ENCODE measurements at places on chromosomes 5 and 9.

DNA sequence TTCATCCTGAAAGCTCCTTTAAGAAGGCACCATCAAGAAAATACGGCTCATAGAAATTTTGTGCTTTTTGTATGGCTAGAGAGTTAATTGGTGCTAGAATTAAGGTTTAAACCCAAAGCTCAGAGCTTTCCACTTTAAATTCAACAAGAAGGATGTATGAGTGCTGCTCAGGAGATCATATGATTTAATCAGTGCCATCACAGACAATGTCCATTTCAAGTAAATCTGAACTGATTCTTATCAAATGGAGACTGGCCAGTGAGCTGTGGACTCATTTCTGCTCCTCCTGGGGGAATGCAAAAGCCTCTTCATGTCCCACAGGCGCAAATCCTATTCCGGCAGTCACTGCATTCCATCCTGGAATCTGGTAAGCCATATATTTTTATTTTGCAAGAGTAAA, 327.2 kb downstream of the BNC2 start:
- DNase-seq: no peak

- DNase-seq: no peak
These were observed 252.6 kb downstream of the ACTL7B start for GRCh38 chr9:108603141-108603540.

DNA sequence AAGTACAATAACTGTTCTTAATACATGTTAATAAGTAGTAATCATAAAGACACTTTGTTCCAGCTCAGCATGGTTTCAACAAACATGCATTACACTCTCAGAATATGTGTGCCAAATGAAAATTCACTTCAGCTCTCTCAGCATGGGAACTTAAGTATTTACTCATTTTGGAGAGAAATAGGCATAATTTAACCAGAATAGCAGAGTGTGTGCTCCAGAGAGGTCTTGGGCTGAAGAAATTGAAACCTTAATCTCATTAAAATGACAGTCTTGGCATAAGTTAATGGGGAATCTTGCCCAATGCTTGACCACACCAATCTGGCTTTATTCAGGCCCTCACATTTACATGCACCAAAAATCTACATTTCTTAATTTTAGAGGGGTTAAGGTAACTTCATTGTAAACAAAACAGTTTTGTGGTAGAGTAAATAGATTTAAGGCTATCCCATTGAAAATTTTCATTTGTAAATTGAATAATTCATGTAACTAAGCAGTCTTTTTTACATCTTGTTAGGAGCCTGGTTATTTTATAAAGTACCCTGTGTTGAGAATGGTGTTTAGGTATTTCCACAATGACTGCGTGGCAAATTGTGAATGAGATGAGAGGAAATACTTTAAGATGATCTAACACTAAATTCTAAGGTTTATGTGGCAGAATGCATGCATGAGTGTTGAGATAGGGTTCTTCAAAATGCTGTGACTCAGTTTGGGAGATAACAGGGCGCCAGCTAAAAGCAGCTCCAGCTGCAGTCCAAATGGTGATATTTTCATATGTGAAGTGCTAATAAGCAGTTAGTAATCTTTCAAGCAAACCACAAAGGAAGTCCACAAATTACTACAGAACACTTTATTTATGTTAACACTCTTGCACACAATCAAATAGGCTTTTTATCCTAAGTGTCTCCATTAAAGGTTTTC, 11.3 kb upstream of the LOX start:
- DNase-seq: peak; percentile 86

DNA sequence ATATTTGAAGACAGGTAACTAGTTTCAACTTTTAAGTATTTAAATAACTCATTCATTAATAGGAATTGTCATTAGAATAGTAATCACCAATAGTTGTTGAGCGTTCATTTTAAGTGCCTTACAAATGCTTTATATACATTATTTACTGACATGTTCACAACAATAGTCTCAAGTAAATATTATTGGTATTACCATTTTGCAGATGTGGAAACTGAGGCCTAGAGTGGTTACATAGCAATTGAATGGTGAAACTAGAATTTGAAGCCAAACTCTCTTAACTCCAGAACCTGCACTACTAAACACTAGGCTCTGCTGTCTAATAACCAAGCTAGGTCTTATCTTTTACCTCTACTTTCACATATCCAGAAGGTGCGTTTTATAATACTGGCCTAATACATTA, 4.8 kb upstream of the HSPA9 start:
- DNase-seq: no peak

DNA sequence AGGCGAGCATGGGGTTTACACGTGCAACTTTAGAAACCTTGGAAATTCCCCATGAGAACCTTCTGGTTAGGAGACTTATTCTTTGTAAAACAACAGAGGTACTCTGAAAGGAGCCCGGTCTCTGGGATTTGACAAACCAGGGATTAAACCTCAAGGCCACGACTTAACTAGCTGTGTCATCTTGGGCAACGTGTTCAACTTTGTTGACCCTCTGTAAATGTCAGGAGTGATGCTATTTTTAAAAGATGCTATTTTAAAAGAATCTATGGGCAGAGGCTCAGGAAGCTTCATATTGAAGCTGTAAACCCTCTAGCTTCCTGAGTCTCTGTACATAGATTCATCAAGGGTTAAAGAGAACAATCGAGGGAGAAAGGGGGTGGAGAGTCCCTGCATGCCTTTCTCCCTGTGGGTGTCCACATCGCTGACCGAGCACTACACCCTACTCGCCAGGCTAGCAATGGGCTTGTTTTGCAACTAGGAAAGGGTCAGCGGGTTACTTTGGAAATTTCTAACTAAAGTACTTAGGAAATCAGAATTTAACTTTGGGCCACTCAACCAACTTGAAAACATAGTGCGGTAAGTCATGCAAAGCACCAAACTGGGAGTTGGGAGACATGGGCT, 2.1 kb downstream of the SLC36A2 start:
- no peak for DNase-seq

GRCh38 chr9:3181049-3181953, 337.4 kb upstream of the PUM3 start:
- peak; percentile 33 for DNase-seq

DNA sequence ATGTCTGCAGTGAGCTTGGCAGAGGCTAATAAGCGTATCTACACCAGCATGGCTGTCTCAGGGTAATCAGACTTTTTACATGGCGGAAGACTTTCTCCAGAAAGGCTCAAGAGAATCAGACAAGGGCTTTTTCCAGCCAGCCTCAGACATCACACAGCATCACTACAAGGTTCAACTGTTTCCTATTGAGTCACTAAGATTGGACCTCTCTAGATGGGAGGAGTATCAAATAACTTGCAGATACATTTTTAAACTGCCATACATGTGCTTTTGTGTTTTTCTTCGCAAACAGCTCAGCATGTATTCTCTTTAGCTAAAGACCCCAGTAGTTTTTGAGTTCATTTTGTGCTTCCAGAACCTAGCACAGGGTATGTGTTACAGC, 22.9 kb upstream of the PIK3R1 start:
- DNase-seq: no peak

DNA sequence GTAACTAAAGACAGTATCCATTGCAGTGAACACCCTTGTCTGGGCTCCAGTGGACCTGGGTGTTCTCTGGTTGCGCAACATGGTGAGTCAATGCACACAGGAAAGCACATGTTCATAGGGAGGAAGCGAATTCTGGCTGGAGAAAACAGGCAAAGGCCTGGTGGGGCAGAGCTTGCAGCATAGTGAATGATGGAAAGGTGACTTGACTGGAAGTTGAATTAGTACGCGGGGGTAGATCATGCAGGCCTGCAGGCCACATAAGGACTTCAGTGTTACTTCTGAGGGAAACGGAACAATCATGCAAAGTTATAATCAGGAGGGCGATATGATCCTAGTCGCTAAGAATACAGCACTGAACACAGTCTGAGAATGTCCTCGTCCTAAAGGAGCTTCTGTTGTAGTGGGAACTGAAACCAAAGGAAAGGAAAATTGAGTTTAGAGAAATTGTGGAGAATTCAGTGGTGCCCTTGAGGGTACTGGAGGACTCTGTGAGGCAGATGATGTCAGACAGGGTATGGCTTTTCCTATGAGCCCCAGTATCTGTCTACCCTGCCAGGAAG, 71.9 kb upstream of the RANBP3L start:
- peak; percentile 74 for DNase-seq

DNA sequence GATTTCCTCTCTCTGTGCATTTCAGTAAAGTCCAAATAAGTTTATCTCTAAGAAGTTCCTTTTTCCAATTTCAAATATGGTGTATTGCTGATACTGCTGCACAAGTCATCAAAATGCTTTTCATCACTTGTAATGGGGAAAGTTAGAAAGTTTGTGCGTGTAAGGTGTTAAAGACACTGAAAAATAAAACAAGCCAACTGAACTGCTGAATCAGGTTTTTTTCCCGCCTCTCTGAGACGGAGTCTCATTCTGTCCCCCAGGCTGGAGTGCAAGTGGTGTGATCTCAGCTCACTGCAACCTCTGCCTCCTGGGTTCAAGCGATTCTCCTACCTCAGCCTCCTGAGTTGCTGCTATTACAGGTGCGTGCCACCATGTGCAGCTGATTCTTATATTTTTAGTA, 400.9 kb downstream of the LRRC70 start:
- DNase-seq: no peak

GRCh38 chr9:134171316-134172197, 7.2 kb upstream of the RNU6ATAC start:
- peak; percentile 80 for DNase-seq

DNA sequence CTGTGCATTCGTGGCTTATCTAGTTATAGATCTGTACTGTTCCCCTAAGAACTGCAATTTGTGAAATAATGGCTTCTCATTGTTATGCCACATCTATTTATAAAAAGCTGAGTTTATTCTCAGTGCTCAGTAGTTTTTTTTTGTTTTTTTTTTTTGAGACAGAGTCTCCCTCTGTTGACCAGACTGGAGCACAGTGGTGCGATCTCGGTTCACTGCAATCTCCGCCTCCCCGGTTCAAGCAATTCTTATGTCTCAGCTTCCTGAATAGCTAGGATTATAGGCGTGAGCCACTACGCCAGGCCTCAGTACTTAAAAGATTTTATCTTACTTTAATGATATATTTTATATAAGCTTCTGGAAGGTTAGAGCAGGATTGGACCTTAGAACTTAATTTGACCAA, 19.0 kb downstream of the SEC61B start:
- no peak for DNase-seq

- DNase-seq: no peak
These were observed 70.0 kb upstream of the RAD23B start for GRCh38 chr9:107213080-107213479.

- no peak for DNase-seq
These were observed 5.5 kb upstream of the TNFSF15 start for GRCh38 chr9:114811301-114811700.

DNA sequence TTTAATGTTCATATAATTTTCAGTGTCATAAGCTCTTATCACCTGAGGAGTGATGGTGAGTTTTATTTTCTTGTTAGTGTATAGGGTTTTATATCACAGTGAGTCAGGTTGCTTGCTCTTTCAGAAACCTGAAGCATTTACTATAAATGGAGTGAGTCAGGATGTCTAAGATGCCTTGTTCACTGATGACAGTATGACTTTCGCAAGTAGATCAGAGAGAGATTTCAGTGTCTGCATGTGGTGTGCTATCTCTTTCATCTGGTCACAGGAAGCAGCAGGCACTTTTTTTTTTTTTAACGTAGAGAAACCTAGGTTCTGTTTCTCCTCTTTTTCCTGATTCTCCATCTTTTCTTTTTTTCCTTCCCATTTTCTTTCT, 237.1 kb downstream of the DMRTA1 start:
- peak; percentile 32 for DNase-seq

- DNase-seq: no peak
These were observed 41.5 kb upstream of the LARP1 start for GRCh38 chr5:154713615-154714125.

DNA sequence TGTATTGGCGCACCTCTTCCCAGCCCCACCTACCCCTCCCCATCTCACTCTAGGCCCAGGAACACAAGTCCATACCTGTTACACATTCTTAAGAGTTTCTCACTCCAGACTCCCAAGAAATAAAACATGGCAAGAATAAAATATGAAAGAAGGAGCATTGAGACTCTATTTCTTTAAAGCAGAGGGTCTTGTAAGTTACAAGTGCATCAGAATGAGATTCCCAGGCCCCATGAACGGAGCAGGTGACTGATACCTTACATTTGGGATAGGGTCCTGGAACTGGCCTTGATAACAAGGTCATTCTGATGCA, 5.7 kb downstream of the EGR1 start:
- no peak for DNase-seq

GRCh38 chr5:107422494-107422893, 248.2 kb downstream of the EFNA5 start:
- DNase-seq: no peak

- no peak for DNase-seq
These were observed 157.3 kb upstream of the SMARCA2 start for GRCh38 chr9:1857808-1858207.

DNA sequence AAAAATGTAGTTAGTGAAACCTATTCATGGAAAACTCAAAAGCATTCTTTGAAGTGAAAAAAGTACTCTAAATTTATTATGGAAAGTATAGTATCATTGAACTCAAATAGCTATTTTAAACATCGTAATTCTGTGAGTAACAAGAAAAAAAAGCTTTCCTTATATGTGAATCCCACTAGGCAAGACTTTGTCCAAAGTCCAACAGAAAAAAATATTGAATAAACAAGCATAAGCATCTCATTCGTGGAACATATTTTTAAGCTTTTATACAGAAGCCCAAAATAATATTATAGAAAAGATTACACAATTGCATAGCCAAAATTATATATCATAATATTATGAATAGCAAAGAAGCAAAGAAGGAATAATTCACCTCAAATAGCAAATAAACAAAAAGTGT, 79.4 kb upstream of the IFNE start:
- no peak for DNase-seq

- DNase-seq: no peak
These were observed 6.1 kb downstream of the TMEM250 start for GRCh38 chr9:136112541-136112940.

DNA sequence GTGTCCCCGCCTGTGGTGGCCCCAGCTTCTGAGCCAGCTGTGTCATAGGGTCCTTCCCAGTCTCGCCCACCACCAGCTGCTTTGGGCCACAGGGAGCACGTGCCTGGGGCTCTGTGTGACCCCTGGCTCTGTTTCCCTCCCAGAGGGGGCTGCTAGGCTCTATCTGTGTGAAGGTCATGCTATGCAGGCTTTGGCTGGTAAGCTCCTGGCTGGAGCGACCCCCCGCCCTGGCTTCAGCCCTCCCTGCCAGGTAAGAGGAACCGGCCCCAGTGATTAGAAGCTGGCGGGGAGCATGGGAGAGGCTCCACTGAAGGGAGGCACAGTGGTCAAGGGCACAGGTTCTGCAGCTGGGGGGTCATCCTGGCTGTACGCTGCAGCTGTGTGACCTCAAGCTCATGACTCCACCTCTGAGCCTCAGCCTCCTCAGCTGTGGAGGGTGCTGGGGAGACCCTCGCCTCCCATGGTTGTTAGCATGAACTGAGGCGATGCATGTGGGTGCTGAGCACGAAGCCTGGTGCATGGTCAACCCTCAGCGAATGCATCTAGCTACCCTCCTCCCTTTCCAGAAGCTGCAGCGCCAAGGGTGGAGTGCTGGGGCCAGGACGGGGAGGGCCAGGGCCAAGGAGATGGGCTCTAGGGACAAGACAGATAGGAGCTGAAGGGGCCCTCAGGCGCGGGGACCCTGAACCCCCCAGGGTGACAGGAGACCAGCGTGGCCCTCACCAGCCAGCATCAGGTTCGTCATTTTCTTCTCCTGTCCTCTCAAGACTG, 163.8 kb upstream of the MVB12B start:
- no peak for DNase-seq
